DND-41 (cell line): ENCODE measurements at places on chromosomes 1 and 21.

- DNase-seq: peak; percentile 75
These were observed 34.8 kb upstream of the ZBTB40 start for GRCh38 chr1:22416555-22417454.

DNA sequence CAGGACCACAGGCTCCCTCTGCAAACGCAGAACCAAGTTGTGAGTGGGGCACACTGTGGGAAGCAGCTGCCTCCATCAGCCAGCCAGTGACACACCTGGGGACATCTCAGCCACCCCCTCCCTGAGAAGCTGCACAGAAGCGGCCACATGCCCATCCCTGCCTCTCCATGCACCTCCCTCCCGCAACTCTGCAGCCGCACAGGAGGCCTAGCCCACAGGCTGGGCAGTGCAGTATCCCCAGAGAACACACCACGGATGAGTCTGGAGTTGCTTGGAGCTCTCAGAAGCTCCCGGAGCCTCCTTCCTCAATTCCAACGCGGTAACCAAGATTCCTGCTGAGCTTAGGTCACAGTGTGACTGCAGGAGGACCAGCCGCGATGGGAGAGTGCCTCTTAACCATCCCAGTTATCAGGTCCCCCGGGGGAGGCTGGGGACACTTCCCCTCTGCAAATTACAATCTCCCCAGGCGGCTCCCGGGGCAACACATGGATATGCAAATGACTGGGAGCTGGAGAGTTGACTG, 1.2 kb upstream of the WNT3A start:
- DNase-seq: no peak

- DNase-seq: no peak
These were observed 213.0 kb downstream of the COL24A1 start for GRCh38 chr1:85943526-85943925.

- DNase-seq: no peak
These were observed 202.4 kb downstream of the HMCN1 start for GRCh38 chr1:185936641-185937040.

GRCh38 chr1:15178571-15179484, 25.3 kb downstream of the TMEM51 start:
- no peak for DNase-seq

DNA sequence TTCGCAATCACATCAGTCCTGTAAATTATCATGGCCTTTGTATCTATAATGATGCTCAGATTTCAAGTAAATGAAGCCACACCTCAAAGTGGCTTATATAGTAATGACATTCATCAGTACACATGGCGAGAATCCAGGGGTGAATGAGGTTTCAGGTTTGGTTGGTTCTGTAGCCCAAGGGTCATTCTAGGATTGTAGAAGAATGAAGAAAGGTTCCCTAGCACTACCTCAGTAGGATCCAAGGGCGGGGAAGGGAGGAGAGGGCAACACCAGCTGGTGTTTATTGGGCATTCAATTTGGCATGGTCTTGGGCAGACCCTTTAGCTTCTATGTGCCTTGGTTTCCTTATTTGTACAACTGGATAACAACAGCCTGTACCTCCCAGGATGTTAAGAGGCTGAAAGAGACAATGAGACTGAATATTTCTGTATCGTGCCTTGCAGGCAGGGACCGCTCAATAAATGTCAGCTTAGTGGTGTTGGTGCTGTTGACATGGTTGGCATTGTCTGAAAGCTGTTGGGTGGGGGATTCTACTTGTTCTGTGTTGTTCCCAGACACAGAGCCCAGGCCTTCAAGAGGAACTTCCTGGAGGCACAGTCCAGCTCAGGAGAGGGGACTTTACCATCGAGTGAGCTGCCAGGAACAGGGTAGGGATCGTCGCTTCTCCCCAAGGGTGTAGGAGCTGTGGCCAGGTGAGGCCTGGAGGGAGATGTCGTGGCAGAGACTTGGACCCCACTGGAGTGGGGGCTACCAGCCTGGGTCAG, 388.2 kb downstream of the PTPRU start:
- no peak for DNase-seq

DNA sequence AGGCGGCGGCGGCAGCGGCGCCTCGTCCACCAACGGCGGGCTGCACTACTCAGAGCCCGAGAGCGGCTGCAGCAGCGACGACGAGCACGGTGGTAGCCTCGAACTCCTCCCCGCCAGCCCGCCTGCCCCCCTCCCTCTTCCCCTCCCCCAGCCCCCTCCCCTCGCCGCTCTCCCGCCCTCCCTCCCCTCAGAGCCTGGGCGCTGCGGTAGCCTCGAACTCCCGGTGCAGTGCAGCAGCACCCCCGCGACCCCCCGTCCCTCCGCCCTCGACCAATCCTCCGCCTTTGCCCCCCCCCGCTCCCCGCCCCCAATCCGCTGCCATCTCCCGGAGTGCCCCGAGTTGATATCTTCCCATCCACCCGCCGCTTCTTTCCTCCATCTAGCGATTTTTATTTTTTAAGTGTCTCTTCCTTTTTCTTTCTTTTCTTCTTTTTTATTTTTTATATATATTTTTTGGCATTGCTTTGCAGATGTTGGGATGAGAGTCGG, 516 bp downstream of the RCOR3 start:
- DNase-seq: peak; percentile 87

DNA sequence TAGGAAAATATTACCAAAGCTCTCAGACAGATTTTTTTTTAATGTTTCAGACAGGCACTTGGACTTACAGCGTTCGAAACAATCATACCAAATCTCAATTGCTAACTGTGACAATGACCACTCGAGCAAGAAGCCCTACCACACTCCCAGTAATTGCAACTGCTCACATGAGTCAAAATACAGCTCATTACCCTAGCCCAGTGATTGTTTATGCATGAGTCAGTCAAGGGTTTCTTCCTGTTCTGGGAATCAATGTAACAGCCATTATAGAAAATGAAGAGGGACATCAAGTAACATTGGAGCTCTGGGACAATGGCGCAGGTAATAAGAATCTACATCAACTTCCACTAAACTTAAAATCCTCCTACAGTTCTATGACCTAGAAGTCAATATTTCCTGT, 56.1 kb upstream of the SH3GLB1 start:
- no peak for DNase-seq

DNA sequence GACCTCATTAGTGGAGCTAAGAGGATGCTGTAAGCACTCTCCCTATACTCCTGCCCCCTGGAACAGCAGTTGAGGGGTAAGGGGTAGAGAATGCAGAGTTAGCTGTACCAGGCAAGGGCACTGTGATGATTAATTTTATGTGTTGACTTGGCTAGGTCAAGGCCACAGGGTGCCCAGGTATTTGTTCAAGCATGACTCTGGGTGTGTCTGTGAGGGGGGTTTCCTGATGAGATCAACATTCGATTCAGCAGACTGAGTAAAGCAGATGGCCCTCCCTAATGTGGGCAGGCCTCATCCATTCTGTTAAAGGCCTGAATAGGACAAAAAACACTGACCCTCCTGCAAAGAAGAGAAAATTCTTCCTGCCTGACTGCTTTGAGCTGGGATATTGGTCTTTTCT, 110.8 kb downstream of the KCND3 start:
- DNase-seq: no peak

- peak; percentile 46 for DNase-seq
These were observed 42.3 kb upstream of the LAMC2 start for GRCh38 chr1:183143576-183144315.

DNA sequence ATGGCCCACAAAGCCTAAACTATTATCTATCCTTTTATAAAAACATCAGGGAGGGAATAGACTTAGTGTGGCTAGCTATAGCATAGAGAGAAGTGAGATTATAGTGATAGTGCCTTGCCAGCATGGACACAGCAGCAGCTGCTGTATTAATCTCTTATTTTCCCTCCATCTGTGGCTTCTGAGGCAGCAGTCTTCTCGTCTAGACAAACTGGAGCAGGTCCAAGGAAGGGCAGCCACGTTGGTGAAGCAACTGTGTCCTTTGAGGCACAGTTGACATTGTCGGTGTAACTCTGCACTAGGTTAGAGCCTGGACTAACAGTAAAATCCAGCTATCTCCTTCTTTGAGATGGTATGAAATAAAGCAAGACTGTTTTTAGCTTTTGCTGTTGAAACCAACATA, 131.3 kb downstream of the CACHD1 start:
- DNase-seq: no peak

GRCh38 chr1:213075725-213076124, 24.7 kb downstream of the RPS6KC1 start:
- DNase-seq: no peak

- no peak for DNase-seq
These were observed 9.8 kb upstream of the STRIP1 start for GRCh38 chr1:110024613-110025012.

GRCh38 chr1:245520611-245521010, 365.8 kb downstream of the KIF26B start:
- DNase-seq: no peak

DNA sequence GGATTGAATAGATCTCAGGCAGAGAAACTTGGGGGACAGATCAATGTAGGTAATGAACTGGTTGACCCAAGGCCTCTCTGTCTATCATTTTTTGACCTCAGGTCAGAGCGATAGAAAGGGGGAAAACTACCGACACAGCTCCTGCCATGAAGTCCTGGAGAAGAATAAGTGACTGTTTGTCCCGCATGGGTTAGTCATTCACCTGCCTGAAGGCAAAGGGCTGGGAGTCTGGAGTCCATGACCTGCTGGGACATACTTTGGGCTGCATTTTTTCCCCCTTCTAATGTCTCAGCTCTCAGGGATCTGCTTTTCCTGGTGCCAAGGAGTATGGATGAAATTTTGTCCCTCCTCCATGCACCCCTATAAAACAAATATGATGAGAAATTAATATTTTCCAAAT, 1.6 kb upstream of the ROR1 start:
- DNase-seq: no peak

DNA sequence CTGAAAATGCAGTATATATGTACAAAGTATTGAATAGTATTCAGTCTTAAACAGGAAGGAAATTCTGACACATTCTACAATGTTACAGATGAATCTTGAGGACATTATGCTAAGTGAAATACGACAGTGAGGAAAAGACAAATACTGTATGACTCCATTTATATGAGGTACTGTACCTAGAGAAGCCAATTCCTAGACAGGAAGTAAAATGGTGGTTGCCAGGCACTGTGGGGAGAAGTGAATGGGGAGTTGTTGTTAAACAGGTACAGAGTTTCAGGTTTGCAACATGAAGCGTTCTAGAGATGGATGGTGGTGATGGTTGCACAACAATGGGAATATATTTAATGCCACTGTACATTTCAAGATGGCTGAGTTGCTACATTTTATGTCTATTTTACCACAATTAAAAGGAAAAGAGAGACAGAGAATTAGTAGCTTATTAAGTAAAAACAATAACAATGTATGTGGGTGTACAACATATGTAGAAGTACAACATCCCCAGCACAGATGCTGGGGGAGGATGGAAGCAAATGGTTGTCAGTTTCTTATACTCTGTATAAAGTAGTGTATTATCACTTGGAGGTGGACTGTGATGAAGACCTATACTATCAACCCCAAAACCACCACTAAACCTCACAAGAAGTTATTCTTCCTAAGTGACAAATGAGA, 3.9 kb upstream of the RAB4A start:
- no peak for DNase-seq

GRCh38 chr1:170284016-170284415, 138.3 kb downstream of the NTMT2 start:
- DNase-seq: no peak

DNA sequence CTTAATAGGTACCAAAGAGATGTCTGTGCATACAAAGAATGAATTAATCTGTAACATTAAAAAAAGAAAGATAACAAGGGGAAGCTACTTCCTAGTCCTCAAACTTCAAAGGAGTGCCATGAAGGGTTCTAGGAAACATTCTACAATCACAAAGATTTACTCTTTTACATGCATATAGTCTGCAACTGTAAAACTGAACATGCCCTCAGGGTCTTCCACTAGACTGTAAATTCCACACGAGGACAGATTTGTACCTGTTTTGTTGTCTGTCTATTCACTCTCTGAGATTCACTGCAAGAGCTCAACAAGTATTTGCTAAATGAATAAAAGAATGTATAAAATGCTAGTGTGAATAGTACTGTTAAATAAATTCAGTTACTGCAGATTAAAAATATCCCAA, 4.4 kb downstream of the JAK1 start:
- DNase-seq: no peak

DNA sequence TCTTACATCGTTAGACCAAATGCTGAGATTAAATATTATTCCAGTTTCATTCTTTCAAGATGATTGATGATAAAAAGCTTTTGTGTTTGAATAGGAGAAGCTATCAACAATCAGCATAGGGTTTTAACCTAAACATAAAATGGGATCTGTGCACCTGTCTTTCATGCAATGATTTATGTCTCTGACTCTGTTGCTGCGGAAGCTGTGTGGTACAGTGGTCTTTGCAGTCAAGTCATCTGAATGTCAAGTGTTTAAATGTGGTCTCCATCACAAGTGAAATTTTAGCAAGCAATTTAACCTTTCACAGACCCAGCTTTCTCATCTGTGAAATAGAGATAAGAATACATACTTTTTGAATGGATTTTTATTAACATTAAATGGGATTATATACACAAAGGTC, 107.2 kb downstream of the PLPPR5 start:
- DNase-seq: no peak
